ENCODE measurements at places on chromosomes 13 and 19. TPM values are rescaled to one million over a fixed set of nuclear protein-coding genes. Genes with fewer than 3 reads are reported as not detected.
A peak's percentile ranks its signal among the peaks of the same experiment; 100 is the strongest.

MUC16 gene
- not detected for polyA plus RNA-seq

ZNF208 gene
- 0.72 TPM for polyA plus RNA-seq

CCDC159 gene
- 70.4 TPM for polyA plus RNA-seq

GRCh38 chr13:104057861-104058260 lies 991.6 kb upstream of the SLC10A2 start:
- H3K4me1 ChIP-seq, result no peaks in the 10 kb centered on the region
- H3K27me3 ChIP-seq, result no peaks in the 10 kb centered on the region
- no peak for DNase-seq
- no peak overlapping the region for H3K4me3 ChIP-seq
- H3K36me3 ChIP-seq, result no peaks in the 10 kb centered on the region

- no peak overlapping the region for H3K4me3 ChIP-seq
- peak overlapping the region; percentile 98 for H3K27ac ChIP-seq
- H3K4me1 ChIP-seq, result peaks cover 80% of the 10 kb centered on the region
- DNase-seq, result peak; percentile 75
- peaks cover 10% of the 10 kb centered on the region for H3K36me3 ChIP-seq
These were observed 3.1 kb upstream of the BCL3 start for GRCh38 chr19:44745341-44745831.

- peak overlapping the region; percentile 85 for H3K27ac ChIP-seq
- H3K4me1 ChIP-seq, result peaks cover 23% of the 10 kb centered on the region
- peak overlapping the region; percentile 41 for H3K4me3 ChIP-seq
- H3K27me3 ChIP-seq, result no peaks in the 10 kb centered on the region
- peak; percentile 53 for DNase-seq
- no peaks in the 10 kb centered on the region for H3K36me3 ChIP-seq
These were observed 5.8 kb upstream of the DNM2 start for GRCh38 chr19:10712045-10712444.

DNA sequence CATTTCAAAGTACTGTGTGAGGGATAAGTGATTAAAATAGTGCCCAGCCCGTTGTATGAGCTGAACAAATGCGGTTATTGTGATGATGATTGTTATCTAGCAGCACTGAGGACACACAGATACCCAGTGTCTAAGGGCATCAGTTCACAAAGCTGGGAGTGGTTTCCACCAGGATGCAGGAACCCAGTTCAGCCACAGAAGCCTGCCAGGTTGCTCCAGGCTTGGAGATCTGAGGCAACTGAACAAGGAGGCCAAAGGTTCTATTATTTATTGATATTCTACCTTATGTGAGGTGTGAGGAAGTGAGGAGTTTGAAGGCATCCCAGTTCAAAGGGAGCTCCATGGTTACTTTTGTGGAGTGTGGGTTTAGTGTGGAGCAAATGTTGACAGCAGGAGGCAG lies 13.2 kb downstream of the DIAPH3 start:
- H3K27ac ChIP-seq, result no peak overlapping the region
- DNase-seq, result no peak

DNA sequence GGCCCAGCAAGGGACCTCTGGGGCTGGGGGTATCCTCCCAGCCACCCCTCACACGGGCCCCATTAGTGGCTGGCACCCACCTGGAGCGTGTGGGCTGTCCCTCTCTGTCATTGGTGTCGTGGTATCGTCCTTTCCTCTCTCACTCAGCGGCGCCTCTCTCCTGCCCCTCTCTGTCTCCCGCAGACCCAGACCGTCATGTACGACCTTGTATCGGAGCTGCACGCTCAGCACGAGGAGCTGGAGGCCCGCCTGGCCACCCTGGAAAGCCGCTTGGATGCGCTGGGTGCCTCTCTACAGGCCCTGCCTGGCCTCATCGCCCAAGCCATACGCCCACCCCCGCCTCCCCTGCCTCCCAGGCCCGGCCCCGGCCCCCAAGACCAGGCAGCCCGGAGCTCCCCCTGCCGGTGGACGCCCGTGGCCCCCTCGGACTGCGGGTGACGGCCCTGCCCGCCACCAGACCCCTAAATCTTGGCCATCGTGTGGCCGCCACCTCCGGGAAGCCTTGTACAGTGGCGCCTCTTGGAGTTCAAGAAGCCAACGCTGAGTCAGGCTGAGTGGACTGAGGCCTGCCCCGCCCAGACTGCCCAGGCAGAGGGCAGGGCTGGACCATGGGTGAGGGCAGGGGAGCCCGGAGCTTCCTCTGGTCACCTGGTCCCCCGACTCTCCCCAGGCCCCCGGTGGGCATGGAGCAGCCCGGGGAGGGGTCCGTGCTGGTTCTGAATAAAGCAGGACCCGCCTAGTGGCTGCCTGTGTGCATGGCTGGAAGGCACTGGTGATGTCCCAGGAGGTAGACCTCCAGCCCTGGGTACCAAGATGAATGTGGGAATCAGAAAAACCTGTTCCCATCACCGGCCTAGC lies 9.8 kb upstream of the ARRDC2 start:
- no peak overlapping the region for H3K27ac ChIP-seq
- H3K4me3 ChIP-seq, result no peak overlapping the region
- H3K27me3 ChIP-seq, result no peaks in the 10 kb centered on the region
- no peak for DNase-seq

DNA sequence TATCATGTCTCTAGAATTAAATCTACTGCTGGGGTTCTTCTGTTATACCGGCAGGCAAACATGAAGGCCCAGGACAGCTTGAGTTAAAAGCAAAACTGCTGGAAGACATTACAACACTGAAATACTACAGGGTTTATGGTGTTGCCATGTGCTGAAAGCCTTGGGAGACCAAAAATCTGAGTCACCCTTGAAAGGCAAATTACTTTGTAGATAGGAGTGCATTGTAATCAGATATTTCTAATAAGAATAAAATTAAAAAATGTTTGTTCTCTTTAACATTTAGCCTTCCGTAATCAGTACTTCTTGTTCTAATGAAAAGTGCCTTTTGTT lies 181.3 kb downstream of the PCDH9 start:
- no peaks in the 10 kb centered on the region for H3K4me1 ChIP-seq
- no peaks in the 10 kb centered on the region for H3K27me3 ChIP-seq
- DNase-seq, result no peak
- H3K27ac ChIP-seq, result no peak overlapping the region
- H3K36me3 ChIP-seq, result no peaks in the 10 kb centered on the region

Measured in small intestine (tissue), 16 donors.